GM12878 (cell line): ENCODE measurements at places on chromosomes 13 and 19.

DNA sequence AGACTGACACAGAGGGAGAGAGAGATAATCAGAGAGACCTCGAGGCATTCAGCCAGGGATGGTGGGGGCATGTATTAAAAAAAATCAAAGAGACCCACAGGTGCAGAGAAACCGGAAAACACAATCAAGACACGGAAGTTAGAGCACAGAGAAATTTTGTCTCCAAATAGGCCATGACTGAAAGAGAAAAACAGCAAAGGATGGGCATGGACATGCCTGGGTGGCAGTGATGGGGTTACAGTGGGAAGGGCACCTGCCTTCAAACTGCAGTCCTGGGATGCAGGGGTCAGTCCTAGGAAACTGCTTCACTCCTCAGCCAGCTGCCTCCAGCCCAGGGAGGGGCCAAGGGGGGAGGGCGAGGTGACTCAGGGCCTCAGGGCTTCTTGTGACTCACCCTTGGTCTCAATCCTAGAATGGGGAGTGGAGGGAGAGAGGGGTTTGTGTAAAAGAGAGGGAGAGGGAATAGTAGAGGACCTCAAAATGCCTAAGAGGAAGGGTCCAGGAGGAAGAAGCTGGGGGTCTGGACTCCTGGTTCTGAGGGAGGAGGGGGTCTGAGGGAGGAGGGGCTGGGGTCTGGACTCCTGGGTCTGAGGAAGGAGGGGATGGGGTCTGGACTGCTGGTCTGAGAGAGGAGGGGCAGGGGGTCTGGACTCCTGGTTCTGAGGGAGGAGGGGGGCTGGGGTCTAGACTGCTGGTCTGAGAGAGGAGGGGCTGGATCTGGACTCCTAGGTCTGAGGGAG is 3.6 kb upstream of the KCNN4 start:
- no peak for DNase-seq

DNA sequence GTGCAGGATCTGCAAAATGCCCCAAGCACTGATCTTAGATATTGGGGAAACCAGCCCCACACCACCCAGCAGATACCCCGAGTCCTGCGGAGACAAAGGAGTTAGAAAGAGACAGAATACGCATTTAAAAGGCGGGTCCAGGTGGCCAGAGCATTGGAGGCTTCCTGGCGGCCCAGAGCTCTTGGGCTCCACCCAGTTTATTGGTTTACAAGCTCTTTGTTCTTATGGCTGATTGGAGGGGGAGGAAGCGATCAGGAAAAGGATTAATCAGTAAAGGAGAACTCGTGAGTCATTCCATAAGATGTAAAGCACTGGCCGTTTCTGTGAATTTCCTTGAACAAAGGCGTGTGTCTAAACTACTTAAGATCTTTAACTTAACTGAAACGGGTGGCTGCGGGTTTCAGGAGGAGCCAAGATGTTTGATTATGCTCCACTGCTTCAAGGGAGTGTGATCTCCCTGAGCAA is 926 bp downstream of the ZNF587 start:
- DNase-seq, result no peak

GRCh38 chr13:28425793-28426192 is 69.1 kb downstream of the FLT1 start:
- DNase-seq, result no peak

- no peak for DNase-seq
Measured at GRCh38 chr19:4018140-4018613, 10.6 kb downstream of the PIAS4 start.

GRCh38 chr19:56838909-56839651 is 1.4 kb downstream of the PEG3 start:
- DNase-seq, result no peak

DNA sequence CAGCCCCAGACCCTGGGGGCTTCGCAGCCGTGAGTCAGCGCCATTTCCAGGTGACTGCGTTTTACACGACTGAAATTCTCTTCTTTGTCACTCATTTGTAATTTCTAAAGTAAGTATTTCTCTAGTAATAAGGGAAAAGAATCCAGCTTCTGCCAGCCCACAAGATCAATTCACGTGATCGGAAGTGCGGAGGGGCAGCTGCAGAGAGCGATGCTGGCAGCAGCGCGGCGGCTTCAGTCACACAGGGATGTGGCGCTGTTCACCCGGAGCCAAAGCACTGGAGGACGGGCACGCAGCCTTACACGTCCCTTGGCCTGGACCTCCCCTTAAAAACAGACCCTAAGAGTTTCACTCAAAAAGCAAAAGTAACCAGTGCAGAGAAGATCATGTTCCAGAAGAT is 18.4 kb downstream of the GRTP1 start:
- DNase-seq, result no peak

GRCh38 chr13:72208112-72208645 is 341.2 kb upstream of the DACH1 start:
- no peak for DNase-seq

DNA sequence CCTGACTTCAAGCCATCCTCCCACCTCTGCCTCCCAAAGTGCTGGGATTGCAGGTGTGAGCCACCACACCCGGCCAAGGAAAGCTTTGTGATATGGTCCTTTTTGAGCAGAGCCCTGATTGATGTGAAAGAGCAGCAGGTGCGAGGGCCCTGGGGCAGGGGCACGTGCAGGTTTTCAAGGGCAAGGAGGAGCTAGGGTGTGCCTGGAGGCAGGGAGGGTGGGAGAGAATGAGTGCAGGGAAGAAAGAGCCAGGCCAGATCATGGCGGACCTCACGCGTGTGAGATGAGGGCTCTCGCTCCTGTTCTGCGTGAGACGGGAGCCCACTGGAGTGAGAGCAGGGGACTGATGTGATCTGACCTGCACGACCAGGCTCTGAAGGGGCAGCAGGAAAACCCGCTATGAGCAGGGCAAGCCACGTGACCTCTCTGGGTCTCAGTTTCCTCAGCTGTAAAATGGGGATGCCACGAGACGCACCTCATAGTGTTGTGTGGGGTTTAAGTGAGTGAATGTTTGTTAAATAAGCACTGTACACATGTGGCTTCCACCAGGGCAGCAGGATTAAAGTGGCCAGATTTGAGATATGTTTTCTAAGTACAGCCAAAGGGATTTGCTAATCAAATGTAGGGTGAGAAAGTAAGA is 25.8 kb downstream of the FAAP24 start:
- DNase-seq, result no peak

- no peak for DNase-seq
Measured at GRCh38 chr19:54160854-54161253, 1.3 kb upstream of the LENG1 start.

DNA sequence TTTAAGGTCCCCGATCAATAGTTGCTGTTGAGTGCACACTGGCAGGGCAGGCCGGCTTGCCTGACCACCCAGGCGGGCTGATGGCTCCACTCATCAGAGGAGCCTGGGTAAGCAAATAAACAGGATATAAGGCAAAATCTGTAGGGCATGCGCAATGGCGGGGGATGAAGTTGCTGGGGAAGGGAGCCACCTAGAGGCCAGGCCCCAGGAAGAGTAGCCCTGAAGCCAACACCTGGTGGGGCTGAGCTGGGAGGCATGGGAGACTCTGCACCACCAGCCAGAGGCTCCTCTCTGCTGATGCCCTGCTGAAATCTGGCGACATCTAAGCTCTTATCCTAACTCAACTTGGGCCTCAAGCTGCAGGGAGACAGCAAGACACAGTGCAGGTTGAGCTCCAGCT is 324.3 kb downstream of the ZNF536 start:
- no peak for DNase-seq

GRCh38 chr13:106986033-106986484 is 418.1 kb upstream of the ARGLU1 start:
- no peak for DNase-seq

- no peak for DNase-seq
Measured at GRCh38 chr13:52665325-52665724, 12.7 kb downstream of the SUGT1 start.

DNA sequence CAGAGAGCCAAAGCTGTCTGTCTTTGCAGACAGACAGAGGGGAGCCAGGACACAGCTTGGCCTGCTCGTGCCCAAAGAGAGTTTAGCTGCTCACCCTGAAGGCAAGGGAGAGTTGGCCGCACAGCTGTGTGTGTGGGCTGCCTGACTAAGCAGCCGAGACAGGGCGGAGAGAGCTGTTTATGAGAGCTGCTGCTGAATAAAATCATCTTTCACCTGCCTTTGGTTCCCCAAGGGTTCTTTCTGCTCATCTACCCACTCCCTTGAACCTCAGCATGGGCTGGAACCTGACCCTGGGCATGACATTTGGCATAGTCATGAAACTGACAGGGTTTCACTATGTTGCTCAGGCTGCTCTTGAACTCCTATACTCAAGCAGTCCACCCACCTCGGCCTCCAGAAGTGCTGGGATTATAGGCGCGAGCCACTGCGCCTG is 98.2 kb downstream of the RBM26 start:
- no peak for DNase-seq

- no peak for DNase-seq
Measured at GRCh38 chr19:15813916-15814315, 1.5 kb downstream of the OR10H1 start.

GRCh38 chr19:55283548-55284377 is at the start of gene BRSK1:
Gene BRSK1 (plus strand): TSS chr19:55283997. CDS start chr19:55284443, 446 bp downstream.
- DNase-seq, result no peak

GRCh38 chr13:46621133-46621532 is 68.2 kb downstream of the LRCH1 start:
- no peak for DNase-seq

GRCh38 chr19:53772943-53773342 is 51.2 kb downstream of the NLRP12 start:
- DNase-seq, result no peak

- DNase-seq, result no peak
Measured at GRCh38 chr19:34165295-34165738, 7.0 kb upstream of the LSM14A start.

- no peak for DNase-seq
Measured at GRCh38 chr13:32911506-32911905, 104.7 kb upstream of the KL start.

DNA sequence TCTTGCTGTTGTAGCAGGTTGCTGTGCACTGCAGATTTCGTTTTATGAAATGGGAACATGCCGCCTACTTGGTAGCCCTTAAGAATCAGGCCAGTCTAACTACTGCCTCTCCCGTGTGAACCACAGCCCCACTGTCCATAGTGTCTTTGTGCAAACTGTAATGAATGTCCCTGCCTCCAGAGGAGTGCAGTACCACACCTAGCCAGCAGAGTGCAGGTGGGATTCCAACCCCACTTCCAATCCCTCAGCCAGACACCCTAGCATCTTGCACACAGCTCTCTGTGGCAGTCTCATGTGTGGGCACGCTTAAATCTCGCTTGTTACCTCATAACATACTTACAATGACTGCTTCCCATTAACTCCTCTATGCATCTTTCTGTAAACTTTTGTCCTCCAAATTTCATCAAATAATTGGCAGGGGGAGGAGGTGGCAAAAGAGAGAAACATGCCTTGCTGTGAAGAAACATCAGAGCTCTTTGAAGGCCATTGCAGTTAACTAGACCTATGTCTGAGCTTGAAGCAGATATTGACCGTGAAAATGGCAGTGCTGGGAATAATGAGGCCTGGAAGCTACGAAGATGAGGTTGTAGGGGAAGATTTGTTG is 47.2 kb downstream of the ZAR1L start:
- DNase-seq, result no peak

GRCh38 chr19:18648973-18649315 is 12.1 kb downstream of the KLHL26 start:
- DNase-seq, result no peak

GRCh38 chr19:3285647-3286176 is 61.3 kb downstream of the CELF5 start:
- no peak for DNase-seq

DNA sequence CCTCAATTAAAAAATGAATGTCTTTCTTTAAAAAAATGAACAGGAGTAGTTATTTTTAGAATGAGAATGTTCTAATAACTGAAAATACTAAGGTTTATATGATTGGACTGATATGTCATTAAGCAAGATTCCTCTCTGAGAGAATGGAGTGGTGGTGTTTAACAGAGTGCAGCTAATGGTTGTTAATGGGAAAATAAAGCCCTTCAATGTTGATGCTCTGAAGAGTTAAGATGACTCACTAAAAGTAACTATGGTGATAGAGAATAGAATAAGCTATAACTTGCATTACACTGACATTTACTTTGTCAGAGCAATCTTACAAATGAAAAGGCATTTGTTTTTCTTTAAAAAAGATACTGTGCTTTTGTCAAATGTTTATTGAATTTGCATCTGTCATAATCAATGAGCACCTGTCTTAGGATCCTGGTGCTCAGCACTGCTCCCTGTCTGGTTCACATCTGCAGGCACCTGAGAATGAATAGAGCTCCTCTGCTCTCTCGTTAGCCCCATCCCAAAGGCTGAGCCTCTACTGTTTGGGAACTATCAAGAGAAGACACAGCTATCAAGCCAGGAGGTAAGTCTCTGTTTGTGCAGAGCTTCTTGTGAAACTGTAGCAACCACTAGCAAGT is 15.1 kb downstream of the PABPC3 start:
- DNase-seq, result no peak

DNA sequence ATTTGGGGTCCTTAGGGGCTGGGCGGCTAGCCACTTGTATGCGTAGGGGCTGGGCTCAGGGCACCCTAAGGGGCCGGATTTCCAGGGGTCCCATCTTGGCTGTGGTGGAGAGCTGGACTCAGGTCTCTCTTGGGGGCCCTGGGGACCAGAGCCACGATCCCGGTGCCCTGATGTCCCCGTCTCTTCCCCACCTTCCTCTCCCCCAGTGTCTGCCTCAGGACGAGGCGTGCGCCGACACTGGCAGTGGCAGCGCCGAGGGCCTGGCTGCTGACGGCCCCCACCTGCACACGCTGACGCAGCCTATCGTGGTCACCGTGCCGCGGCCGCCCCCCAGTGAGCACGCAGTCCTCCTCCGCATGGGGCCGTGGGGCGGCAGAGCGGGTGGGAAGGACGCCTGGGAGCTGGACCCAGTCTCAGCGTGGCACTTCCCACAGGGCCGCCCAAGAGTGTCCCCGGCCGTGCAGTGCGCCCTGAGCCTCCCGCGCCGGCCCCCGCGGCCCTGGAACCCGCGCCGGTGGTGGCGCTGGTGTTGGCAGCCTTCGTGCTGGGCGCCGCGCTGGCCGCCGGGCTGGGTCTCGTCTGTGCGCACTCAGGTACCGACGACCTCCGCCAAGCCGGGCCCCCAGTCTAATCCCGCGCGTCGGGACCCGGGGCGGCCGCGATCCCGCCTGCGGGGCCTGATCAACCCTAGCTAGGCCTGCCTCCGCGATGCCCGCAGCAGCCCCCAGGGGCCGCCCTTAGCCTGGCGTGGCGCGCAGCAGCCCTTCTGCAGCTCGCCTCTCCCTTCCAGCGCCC is 2.7 kb upstream of the SNAPC2 start:
- DNase-seq, result no peak

- no peak for DNase-seq
Measured at GRCh38 chr13:112132619-112133018, 65.7 kb downstream of the SOX1 start.

DNA sequence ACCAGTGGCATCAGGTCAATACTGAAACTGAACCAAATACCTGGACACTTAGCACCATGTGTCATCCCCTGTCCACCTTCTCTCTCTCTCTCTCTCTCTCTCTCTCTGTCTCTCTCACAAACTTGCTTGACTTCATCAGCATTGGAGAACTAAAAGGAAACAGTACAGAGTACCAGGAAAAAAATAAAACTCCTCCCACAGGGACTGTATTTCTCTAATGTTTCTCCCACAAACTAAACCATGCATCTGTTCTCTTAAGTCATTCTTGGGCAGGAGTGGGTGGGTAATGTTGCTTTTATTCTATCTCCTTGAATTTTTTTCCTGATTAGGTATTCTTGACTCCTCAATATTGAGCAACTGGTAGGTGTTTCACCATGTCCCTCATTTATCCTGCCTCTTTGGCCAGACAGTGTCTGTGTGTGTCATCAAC is 112.9 kb upstream of the CACNA1A start:
- DNase-seq, result no peak

- DNase-seq, result no peak
Measured at GRCh38 chr19:53903055-53903680, 5.9 kb upstream of the CACNG7 start.

- peak; percentile 2 for DNase-seq
Measured at GRCh38 chr19:14871619-14872230, 14.2 kb downstream of the OR7A17 start.
